ENCODE measurements at places on chromosomes 3 and 15.

- no peak for DNase-seq
Measured at GRCh38 chr15:27826411-27826810, 272.7 kb downstream of the OCA2 start.

GRCh38 chr15:49075881-49076280 is 29.6 kb upstream of the SECISBP2L start:
- no peak for DNase-seq

- DNase-seq = no peak
Measured at GRCh38 chr3:12947504-12948369, 106.4 kb upstream of the RPL32 start.

DNA sequence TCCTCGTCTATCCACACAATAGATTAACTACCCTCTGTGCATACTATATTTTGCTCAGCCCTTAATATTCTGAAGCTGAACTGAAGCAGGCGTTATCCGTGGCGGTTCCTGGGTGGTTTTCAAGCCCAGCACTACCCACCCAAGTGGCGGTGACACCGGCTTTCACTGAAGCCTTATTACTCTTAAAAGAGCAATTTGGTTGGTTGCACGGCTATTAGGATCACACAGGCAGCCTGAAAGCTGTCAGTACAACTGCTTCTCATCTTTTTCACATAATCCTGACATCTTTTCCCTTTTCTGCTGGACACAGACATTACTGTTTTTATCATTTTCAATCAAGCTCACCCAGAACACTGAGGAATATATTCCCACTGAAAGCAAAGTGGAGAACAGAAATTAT is 525.3 kb upstream of the ZNF717 start:
- no peak for DNase-seq

DNA sequence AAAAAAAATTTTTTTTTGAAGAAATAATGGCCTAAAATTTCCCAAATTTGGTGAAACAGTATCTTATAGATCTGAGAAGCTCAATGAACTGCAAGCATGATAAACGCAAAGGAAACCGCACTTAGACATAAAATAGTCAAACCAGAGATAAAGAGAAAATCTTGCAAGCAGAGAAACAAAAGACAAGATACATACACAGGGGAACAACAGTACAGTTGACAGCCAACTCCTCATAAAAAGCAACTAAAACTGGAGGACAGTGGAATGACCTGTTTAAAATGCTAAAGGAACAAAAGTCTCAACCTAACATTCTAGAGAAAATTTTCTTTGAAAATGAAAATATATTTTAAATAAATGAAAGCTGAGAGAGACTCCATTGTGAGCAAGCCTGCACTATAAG is 107.5 kb downstream of the RASA2 start:
- no peak for DNase-seq
